ENCODE measurements at places on chromosomes 2 and 18.

DNA sequence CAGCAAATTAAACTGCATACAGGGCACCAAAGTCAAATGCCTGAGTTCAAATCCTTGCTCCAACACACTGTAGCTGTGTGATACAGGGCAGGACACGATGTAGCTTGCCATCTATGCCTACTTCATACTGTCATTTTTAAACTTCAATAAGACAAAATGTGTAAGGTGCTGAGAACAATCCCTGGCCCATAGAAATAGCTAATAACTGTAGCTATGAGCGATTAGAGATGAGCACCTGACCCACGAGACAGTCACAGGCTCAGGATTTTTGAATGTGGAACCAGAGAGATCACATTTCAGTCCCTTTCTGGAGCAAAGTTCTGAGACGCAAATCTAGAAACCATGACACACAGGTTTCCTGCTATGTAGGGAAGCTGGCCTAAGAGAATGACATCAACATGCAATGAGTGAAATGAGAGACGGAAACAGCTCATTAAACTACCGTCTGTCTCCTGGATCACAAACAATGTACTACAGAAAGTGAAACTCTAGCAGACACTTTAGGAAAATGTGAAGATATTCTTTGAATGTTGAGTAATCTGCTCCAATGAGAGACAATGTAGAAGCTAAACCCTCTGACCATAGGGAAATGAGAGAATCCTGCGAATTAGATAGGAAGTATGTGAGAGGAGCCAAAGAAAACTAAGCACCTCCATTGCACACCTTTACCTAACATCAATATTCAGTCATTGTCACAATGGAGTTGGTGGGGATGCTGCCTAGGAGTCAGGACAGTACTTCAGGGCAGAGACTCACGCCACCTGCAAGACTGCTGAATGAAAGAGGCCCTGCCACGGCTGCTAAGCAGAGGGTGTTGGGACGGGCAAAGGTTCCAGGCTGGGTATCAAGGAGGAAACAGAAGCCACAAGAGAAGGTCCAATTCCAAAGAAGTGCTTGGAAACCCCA, 25.5 kb downstream of the B4GALT6 start:
- DNase-seq, result no peak
- H3K36me3 ChIP-seq, result no peaks in the 10 kb centered on the region
- H3K27me3 ChIP-seq, result no peaks in the 10 kb centered on the region
- H3K4me1 ChIP-seq, result no peaks in the 10 kb centered on the region
- no peak overlapping the region for H3K4me3 ChIP-seq

- H3K27me3 ChIP-seq, result no peaks in the 10 kb centered on the region
- no peak overlapping the region for H3K27ac ChIP-seq
Measured at GRCh38 chr2:15984368-15985255, 44.3 kb downstream of the MYCN start.

- no peak overlapping the region for H3K27ac ChIP-seq
- H3K36me3 ChIP-seq, result no peaks in the 10 kb centered on the region
- H3K27me3 ChIP-seq, result no peaks in the 10 kb centered on the region
- H3K4me3 ChIP-seq, result no peak overlapping the region
- no peak for DNase-seq
- H3K4me1 ChIP-seq, result no peaks in the 10 kb centered on the region
Measured at GRCh38 chr2:191899410-191899809, 52.5 kb upstream of the CAVIN2 start.

- H3K4me1 ChIP-seq, result no peaks in the 10 kb centered on the region
- no peak overlapping the region for H3K4me3 ChIP-seq
- no peak for DNase-seq
Measured at GRCh38 chr2:24454294-24454693, 36.8 kb upstream of the NCOA1 start.

DNA sequence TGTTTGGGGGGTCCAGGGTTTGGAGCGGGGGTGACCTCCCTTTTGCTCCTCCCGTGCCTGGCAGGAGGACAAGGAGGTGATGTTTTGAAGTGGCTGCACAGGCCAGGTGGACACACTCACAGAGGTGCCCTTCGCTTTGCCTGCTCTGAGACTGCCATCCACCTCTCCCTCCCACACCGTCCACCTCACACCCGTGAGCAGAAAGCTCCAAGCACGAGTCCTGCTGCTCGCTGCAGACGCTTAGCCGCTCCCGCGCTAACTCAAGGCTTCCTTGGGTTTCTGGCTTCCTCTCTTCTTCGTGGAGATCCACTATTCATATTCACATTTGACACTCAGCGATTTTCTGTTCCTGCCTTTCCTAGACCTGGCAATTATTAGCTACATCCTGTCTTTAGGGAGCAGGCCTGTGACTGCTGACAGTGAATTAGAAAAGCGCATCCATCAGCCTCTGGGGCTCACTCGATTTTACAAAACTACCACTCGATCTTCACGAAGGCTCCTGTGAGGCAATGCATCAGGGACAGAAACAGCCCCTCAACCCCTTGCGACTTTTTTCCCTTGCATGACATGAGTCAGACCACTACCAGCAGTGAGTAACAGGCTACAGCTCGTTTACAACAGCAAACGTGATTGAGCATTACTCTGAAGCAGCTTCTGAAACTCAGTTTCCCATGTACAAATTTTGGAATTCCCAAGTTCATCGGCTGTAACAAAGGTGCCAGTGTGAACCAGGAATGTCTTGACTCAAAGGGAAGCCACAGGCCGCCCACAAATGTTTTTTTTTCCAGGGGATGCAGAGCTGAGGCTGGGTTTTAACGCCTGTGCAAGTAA, 238.7 kb upstream of the SOX11 start:
- H3K27me3 ChIP-seq, result no peaks in the 10 kb centered on the region
- no peak for DNase-seq
- H3K4me3 ChIP-seq, result no peak overlapping the region
- no peak overlapping the region for H3K27ac ChIP-seq

- H3K27me3 ChIP-seq, result no peaks in the 10 kb centered on the region
- no peak for DNase-seq
- no peaks in the 10 kb centered on the region for H3K36me3 ChIP-seq
- no peak overlapping the region for H3K27ac ChIP-seq
Measured at GRCh38 chr2:169091761-169092519, 22.6 kb downstream of the DHRS9 start.

DNA sequence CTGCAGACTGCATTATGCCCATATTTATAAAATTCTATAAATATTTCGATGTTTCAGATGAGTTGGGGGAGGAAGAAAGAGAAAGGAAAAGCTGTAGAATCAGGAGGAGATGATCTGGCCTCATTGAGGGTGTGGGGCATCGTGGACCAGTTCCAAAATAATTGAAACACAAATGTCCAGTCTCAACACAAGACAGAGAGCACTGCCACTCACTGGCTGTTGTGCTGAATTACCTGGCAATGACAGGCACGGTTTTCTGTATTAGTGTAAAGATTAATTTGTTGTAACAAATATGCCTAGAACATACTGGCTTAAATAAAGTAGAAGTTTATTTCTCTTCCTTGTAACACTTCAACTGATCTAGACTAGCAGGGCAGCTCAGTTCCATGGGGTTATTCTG, 24.1 kb downstream of the POLE4 start:
- H3K4me1 ChIP-seq, result no peaks in the 10 kb centered on the region
- no peak overlapping the region for H3K27ac ChIP-seq
- DNase-seq, result no peak
- no peaks in the 10 kb centered on the region for H3K27me3 ChIP-seq

GRCh38 chr18:8538935-8539334, 70.3 kb upstream of the RAB12 start:
- no peak for DNase-seq
- no peak overlapping the region for H3K27ac ChIP-seq
- no peak overlapping the region for H3K4me3 ChIP-seq
- no peaks in the 10 kb centered on the region for H3K4me1 ChIP-seq

DNA sequence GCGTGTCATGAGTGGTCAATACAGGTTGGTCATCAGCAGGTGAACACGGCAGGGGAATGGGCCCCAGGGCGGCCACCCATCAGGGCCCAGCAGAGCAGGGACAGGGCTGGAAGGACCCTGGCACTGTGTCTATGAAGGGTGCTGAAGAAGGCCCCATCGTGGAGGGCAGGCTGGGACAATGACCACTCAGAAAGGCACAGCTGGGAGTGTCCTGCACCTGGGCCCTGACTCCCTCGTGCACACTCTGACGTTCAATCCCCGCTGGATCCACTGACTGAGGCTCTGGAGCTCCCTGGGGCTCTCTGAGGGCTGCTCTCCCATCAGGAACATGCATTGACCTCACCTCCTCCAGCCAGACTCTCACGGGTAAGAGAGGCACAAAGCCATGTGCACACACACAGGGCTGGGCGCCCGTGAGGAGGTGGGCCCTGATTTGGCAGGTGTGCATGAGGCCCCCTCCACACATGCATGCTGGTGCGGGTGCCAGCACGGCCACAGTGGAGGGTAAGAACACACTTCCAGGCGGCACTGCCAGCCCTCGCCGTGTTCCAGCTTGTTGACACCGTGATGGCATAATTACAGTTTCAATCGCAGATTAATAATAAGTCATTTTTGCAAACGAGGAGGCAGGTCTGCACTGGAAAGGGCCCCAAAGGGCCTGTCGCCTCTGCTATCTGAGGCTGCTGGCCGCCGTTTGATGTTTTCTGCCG, 58.5 kb downstream of the SMAD7 start:
- peak; percentile 54 for DNase-seq
- H3K4me1 ChIP-seq, result no peaks in the 10 kb centered on the region
- H3K27me3 ChIP-seq, result no peaks in the 10 kb centered on the region
- no peak overlapping the region for H3K27ac ChIP-seq

DNA sequence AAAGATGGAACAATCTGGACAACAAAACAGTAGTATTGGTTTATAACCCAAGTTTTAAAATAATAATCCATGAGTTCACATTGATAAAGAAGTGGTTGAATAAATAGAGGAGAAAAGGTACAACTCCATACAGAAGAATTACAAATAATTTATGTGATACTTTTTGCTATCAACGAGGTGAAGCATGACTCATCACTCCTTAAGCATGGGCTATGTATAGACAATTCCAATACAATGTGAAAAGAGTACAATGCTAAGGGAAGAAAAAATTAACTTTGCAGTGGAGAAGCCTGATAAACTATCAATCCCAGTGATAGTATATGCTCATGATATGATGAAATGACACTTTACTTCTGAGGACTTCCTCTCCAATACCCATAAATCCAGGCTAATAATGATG, 312.9 kb downstream of the GULP1 start:
- no peaks in the 10 kb centered on the region for H3K4me1 ChIP-seq
- H3K27me3 ChIP-seq, result no peaks in the 10 kb centered on the region
- DNase-seq, result no peak
- H3K4me3 ChIP-seq, result no peak overlapping the region
- no peak overlapping the region for H3K27ac ChIP-seq

DNA sequence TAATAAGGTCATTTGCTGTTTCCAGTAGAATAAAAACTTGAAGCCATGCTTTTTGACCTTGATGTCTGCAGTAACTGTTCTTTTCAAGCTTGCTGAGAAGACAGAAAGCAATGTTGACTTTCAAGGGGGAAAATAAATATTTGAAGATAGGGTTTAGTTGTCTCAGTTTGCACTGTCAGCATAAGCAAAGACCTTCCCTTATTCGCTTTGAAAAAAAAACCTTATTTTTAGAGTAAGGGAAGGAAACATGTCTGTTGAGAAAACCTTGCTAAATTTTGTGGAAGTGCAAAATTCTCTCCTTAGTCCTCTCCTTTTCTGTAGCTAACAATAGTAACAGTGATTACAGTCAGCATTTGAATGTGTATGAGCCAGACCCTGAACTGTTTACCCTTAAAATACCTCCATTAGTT, 43.1 kb downstream of the MAP4K4 start:
- DNase-seq, result no peak
- H3K36me3 ChIP-seq, result no peaks in the 10 kb centered on the region
- no peaks in the 10 kb centered on the region for H3K27me3 ChIP-seq
- H3K27ac ChIP-seq, result no peak overlapping the region
- no peak overlapping the region for H3K4me3 ChIP-seq

DNA sequence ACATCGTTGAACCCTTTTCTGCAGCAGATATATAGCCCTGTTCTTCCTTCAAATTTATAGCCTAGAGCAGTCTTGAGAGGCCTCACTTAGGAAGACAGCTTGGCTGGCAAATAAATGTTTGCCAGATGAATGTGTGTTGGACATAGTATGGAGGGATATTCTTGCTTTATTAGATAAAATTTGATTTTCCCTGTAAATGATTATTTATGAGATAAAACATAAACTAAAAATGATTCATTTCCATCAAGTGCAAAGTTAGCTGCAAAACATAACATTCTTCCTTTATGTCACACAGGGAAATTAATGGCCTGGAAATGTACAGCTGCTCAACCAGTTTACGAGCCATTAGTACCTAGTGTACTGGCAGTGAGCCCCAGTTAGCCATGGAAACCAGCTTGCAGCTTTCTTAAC, 82.5 kb downstream of the LIMS1 start:
- no peaks in the 10 kb centered on the region for H3K36me3 ChIP-seq
- no peak overlapping the region for H3K4me3 ChIP-seq
- H3K4me1 ChIP-seq, result peaks cover 15% of the 10 kb centered on the region
- no peaks in the 10 kb centered on the region for H3K27me3 ChIP-seq
- no peak for DNase-seq
- H3K27ac ChIP-seq, result no peak overlapping the region

DNA sequence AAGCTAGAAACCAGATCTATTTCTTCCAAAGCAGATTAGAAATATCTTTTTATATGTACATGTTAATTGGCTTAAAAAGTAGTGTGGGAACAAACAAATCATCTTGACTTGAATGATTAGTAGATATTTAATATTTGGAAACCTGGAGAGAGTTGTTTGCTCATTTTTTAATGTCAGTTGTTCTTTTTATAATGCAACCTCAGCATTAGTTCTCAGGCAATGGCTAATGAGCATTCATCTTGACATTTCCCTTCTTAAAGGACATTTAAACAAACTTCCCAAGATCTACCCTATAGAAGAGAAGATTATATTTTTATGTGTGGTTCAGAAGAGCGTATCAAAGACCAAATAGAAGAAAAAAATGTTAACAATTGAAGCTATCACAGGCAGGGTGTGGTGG, 334.0 kb downstream of the CTNNA2 start:
- H3K36me3 ChIP-seq, result no peaks in the 10 kb centered on the region
- no peak overlapping the region for H3K27ac ChIP-seq
- H3K4me1 ChIP-seq, result no peaks in the 10 kb centered on the region

DNA sequence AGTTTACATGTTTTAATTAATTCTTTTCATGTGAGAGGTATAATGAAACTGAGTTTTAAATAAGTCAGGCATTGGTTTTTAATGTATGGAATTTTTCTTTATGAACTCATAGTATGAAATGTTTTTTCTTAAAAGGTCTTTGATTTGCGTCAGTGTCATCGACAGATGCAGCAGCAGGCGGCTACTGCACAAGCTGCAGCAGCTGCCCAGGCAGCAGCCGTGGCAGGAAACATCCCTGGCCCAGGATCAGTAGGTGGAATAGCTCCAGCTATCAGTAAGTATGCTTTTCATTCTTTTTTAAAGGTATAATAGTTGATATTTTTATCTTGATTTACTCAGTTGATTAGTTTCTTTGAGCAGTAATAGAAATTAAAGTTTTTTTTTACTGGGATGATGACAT, 46.5 kb downstream of the SMAD4 start:
- H3K4me3 ChIP-seq, result no peak overlapping the region
- H3K36me3 ChIP-seq, result peaks cover 5% of the 10 kb centered on the region
- no peak for DNase-seq
- no peaks in the 10 kb centered on the region for H3K27me3 ChIP-seq

- H3K27ac ChIP-seq, result no peak overlapping the region
- H3K27me3 ChIP-seq, result no peaks in the 10 kb centered on the region
- H3K36me3 ChIP-seq, result no peaks in the 10 kb centered on the region
Measured at GRCh38 chr2:99727199-99727598, 237.4 kb upstream of the REV1 start.

Data from pancreas (tissue), 10 donors.